Suprapubic skin (tissue), 4 donors: ENCODE measurements at places on chromosomes 11 and 22.

DNA sequence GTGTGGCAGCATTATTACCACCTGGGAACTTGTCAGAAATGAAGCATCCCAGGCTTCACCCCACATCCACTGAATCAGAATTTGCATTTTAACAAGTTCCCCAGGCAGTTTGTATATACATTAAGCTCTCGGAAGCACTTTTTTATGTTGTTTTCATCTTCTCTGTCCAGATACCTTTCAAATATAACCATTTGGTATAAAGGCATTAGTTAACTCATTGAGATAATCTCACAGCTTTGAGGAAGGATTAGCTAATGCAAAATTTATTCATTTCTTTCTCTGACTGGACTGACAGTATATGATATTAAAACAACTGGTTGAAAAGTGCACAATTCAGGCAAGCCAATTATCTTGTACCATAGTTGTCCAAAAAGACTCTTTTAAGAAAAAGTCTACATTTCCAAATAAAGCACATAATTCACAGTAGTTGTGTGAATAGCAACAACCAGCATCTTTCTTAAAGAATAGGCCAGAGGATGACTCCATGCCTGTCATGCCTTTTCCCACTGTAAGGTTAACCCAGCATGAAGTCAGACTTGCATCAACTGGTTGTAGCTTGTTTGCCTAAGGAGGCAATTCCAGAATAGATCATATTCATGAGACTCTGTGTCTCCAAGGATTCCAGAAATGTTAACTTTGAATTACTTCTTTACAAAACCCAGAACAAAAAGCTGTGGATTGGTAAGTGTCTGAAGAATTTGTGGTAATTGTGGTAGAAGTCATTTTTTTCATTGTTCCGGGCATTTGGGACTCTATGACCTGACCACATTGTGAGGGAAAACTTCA lies 254.3 kb upstream of the SESN3 start:
- H3K27me3 ChIP-seq, result no peaks in the 10 kb centered on the region
- DNase-seq, result no peak
- no peak overlapping the region for H3K4me3 ChIP-seq

DNA sequence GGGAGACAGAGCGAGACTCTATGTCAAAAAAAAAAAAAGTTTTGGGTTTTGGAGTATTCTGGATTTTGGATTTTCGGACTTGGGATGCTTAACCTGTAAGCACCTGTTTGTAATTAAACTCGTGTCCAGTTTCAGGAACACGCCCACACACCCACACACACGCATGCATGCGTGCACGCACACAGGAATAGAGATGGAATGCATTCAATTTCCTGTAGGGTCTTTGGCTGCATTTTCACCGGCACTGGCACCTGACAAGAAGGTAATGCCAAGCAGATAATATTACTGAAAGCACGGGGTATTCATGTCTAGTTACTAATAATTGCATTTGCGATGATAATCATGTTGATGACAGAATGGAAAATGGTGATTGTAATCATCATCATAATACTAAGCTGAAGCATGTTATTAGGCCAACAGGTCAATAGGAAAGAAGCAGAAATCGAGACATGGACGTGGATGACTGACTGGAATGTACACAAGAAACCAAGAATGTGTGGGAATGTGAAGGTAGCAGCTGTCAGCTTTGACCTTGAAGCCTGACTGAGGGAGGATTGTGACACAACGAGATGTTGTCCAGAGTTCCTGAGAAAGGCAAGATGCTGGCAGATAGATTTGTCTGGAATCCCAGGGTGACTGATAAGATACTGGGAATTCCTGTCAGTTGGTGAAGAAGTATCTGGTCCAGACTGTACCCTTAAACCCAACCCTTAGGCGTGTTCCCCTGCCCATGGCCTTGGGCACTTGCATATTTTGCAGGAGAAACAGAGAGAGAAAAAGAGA lies 108.6 kb downstream of the SYN3 start:
- H3K27me3 ChIP-seq, result no peaks in the 10 kb centered on the region
- H3K36me3 ChIP-seq, result no peaks in the 10 kb centered on the region
- peaks cover 25% of the 10 kb centered on the region for H3K4me1 ChIP-seq

DNA sequence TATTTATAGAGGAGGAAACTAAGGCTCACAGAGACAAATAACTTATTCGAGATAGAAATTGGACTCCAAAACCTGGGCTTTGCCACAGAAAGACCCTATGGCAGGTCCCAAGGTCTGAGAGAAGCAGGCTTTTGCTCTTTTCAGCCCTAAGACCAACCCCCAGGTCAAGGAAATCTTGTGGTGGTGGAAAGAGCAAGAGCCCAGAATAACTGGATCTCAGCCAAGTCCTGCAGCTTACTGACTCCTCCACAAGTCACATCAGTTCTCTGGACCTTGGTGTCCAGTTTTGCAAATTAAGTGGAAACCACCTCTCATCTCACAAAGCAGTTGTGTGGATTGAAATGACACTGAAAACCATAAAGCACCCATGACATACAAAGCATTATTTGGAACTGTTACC lies 122.2 kb downstream of the C11orf58 start:
- no peak for DNase-seq
- H3K36me3 ChIP-seq, result no peaks in the 10 kb centered on the region
- no peak overlapping the region for H3K27ac ChIP-seq
- H3K27me3 ChIP-seq, result no peaks in the 10 kb centered on the region

GRCh38 chr22:42184852-42185251 lies 54.2 kb upstream of the CYP2D6 start:
- no peaks in the 10 kb centered on the region for H3K36me3 ChIP-seq
- DNase-seq, result no peak
- H3K4me1 ChIP-seq, result peaks cover 14% of the 10 kb centered on the region
- H3K27ac ChIP-seq, result no peak overlapping the region
- no peaks in the 10 kb centered on the region for H3K27me3 ChIP-seq

- DNase-seq, result no peak
- no peak overlapping the region for H3K4me3 ChIP-seq
- H3K36me3 ChIP-seq, result no peaks in the 10 kb centered on the region
- H3K27me3 ChIP-seq, result no peaks in the 10 kb centered on the region
These were observed 5.3 kb downstream of the SLN start for GRCh38 chr11:107706531-107706930.

GRCh38 chr11:35459489-35459888 lies 40.1 kb upstream of the SLC1A2 start:
- peaks cover 3% of the 10 kb centered on the region for H3K4me1 ChIP-seq
- H3K27ac ChIP-seq, result no peak overlapping the region
- DNase-seq, result no peak
- no peaks in the 10 kb centered on the region for H3K27me3 ChIP-seq
- no peak overlapping the region for H3K4me3 ChIP-seq

- H3K27me3 ChIP-seq, result peaks cover 19% of the 10 kb centered on the region
- no peak for DNase-seq
- H3K27ac ChIP-seq, result no peak overlapping the region
- peaks cover 4% of the 10 kb centered on the region for H3K4me1 ChIP-seq
- H3K36me3 ChIP-seq, result no peaks in the 10 kb centered on the region
These were observed 8.8 kb upstream of the PKNOX2 start for GRCh38 chr11:125155767-125156166.

DNA sequence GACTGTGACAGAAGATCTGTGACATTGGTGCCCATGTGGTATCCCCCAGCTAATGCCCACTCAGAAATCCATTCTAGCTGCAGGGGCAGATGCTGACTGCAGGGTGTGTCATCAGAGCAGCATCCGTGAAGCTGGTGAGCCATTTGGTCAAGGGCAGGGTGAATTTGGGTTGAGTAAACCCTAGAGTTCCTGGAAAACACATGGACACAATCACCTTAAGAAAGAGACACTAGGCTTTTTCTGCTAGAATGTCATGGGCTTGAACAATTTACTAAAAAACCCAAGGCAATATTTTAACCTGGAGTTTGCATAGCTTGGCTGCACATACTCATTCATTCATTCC lies 100.0 kb downstream of the ADAMTS15 start:
- H3K4me3 ChIP-seq, result no peak overlapping the region
- H3K36me3 ChIP-seq, result no peaks in the 10 kb centered on the region

DNA sequence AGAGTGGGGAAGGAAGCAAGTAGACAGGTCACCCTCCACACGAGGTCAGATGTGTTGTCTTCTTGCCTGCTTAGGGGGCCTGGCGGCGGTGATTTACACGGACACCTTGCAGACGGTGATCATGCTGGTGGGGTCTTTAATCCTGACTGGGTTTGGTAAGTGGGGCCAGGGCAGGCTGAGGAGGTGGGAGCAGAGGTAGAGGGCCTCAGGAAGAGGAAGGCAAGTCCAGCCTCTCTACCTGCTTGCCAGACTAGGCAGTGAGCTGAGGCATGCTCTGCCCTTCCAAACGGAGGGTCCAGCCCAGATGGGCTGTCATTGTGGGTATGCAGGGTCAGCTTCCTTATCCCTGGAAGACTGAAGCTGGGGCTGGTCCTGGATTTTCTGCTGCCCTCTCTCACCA lies 39.9 kb downstream of the SLC5A1 start:
- H3K4me1 ChIP-seq, result peaks cover 5% of the 10 kb centered on the region
- no peaks in the 10 kb centered on the region for H3K36me3 ChIP-seq
- peaks cover 7% of the 10 kb centered on the region for H3K27me3 ChIP-seq
- H3K27ac ChIP-seq, result no peak overlapping the region
- no peak overlapping the region for H3K4me3 ChIP-seq

DNA sequence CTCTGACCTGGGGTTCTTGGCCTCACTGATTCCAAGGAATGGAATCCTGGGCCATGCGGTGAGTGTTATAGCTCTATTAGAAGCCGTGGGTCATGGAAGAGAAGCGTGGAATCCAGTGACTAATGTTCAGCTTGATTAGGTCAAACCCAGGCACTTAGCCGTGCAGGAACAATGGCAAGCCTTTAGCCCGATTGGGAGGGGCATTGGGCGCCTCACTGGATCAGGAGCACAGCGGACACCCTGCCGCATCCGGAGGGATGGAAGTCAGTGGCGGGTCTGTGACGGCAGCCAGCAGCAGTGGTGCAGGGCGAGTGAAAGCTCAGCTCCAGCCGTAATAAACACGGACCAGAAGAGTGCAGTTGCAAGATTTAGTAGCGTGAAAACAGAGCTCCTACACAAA lies 20.5 kb upstream of the SLC17A6 start:
- no peak overlapping the region for H3K27ac ChIP-seq
- no peak for DNase-seq
- H3K4me3 ChIP-seq, result no peak overlapping the region
- H3K27me3 ChIP-seq, result no peaks in the 10 kb centered on the region
- H3K4me1 ChIP-seq, result no peaks in the 10 kb centered on the region

DNA sequence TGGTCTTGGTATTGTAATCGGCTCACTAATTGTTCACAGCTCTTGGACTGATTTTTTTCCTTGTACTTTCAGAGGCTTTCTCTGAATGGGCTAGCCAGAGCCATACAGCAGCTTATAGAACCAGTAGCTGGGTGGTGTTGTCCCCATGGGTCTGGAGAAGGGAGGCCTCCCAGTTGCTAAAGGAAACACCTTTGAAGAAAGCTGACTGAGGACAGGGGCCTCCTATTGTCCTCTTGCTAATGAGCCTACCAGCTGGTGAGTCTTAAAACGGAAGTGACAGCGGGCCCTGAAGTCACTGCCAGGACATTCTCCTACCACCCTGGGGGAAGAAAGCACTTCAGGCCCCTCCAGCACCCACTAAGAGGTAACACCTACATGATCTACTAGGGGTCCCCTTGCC lies 9.9 kb downstream of the FADS3 start:
- no peak overlapping the region for H3K4me3 ChIP-seq
- no peak overlapping the region for H3K27ac ChIP-seq
- H3K27me3 ChIP-seq, result no peaks in the 10 kb centered on the region
- no peaks in the 10 kb centered on the region for H3K36me3 ChIP-seq

- peaks cover 60% of the 10 kb centered on the region for H3K4me1 ChIP-seq
- peak overlapping the region; percentile 99 for H3K27ac ChIP-seq
- H3K36me3 ChIP-seq, result no peaks in the 10 kb centered on the region
- DNase-seq, result no peak
- no peaks in the 10 kb centered on the region for H3K27me3 ChIP-seq
These were observed 2.3 kb downstream of the PICALM start for GRCh38 chr11:86066657-86067008.

- H3K27ac ChIP-seq, result peak overlapping the region; percentile 42
- peaks cover 100% of the 10 kb centered on the region for H3K4me1 ChIP-seq
- no peaks in the 10 kb centered on the region for H3K27me3 ChIP-seq
- no peak for DNase-seq
- no peak overlapping the region for H3K4me3 ChIP-seq
These were observed 9.8 kb downstream of the ARRB1 start for GRCh38 chr11:75341612-75342011.

DNA sequence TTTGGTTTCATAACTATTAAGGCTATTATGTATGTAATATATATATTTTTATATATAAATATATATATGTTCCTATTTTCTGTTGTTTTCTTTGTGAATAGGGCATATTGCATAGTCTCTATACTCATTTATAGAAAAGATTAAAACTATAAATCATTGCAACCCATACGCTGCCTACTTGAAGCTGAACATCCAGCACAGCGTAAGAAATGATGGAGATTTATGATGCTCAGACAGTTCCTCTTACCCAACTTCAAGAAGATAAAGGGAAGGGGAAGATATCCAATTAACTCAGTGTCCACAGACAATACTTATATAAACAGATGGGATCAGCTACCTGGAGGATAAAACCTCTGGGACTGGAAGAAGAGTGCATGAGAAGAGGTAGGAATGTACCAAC lies 791.7 kb downstream of the FAM181B start:
- no peaks in the 10 kb centered on the region for H3K27me3 ChIP-seq
- H3K4me1 ChIP-seq, result no peaks in the 10 kb centered on the region
- no peaks in the 10 kb centered on the region for H3K36me3 ChIP-seq
- H3K4me3 ChIP-seq, result no peak overlapping the region
- DNase-seq, result no peak
- H3K27ac ChIP-seq, result no peak overlapping the region

GRCh38 chr11:71370895-71371673 lies 77.1 kb downstream of the DHCR7 start:
- DNase-seq, result no peak
- H3K27ac ChIP-seq, result no peak overlapping the region
- no peaks in the 10 kb centered on the region for H3K4me1 ChIP-seq
- no peaks in the 10 kb centered on the region for H3K36me3 ChIP-seq

GRCh38 chr11:110986016-110986415 lies 259.5 kb upstream of the POU2AF2 start:
- H3K27me3 ChIP-seq, result no peaks in the 10 kb centered on the region
- H3K36me3 ChIP-seq, result no peaks in the 10 kb centered on the region
- no peak overlapping the region for H3K4me3 ChIP-seq
- H3K27ac ChIP-seq, result no peak overlapping the region
- DNase-seq, result no peak
- H3K4me1 ChIP-seq, result peaks cover 5% of the 10 kb centered on the region

- H3K4me1 ChIP-seq, result peaks cover 36% of the 10 kb centered on the region
- H3K4me3 ChIP-seq, result no peak overlapping the region
- H3K36me3 ChIP-seq, result no peaks in the 10 kb centered on the region
- H3K27me3 ChIP-seq, result peaks cover 26% of the 10 kb centered on the region
- DNase-seq, result no peak
These were observed 69.0 kb downstream of the WNT7B start for GRCh38 chr22:45907996-45908395.

GRCh38 chr22:27222178-27222577 lies 564.8 kb downstream of the MIAT start:
- no peak overlapping the region for H3K4me3 ChIP-seq
- no peaks in the 10 kb centered on the region for H3K36me3 ChIP-seq
- H3K4me1 ChIP-seq, result peaks cover 4% of the 10 kb centered on the region
- no peak overlapping the region for H3K27ac ChIP-seq
- peaks cover 3% of the 10 kb centered on the region for H3K27me3 ChIP-seq

GRCh38 chr11:74135127-74135840 lies 35.5 kb downstream of the C2CD3 start:
- no peak for DNase-seq
- H3K4me1 ChIP-seq, result peaks cover 17% of the 10 kb centered on the region
- H3K36me3 ChIP-seq, result peaks cover 22% of the 10 kb centered on the region

- H3K4me3 ChIP-seq, result no peak overlapping the region
- H3K27ac ChIP-seq, result no peak overlapping the region
- H3K36me3 ChIP-seq, result no peaks in the 10 kb centered on the region
- H3K27me3 ChIP-seq, result no peaks in the 10 kb centered on the region
- no peak for DNase-seq
These were observed 3.6 kb downstream of the CDKN1C start for GRCh38 chr11:2881981-2882375.

GRCh38 chr11:96287822-96288439 lies 55.1 kb downstream of the MAML2 start:
- H3K27ac ChIP-seq, result no peak overlapping the region
- no peak for DNase-seq
- peaks cover 2% of the 10 kb centered on the region for H3K4me1 ChIP-seq
